ENCODE measurements at places on chromosomes 2 and 18.
A peak's percentile ranks its signal among the peaks of the same experiment; 100 is the strongest.

- DNase-seq, result no peak
These were observed 30.9 kb upstream of the IL37 start for GRCh38 chr2:112880091-112880531.

GRCh38 chr18:69936191-69936558 lies 11.5 kb downstream of the CD226 start:
- DNase-seq, result no peak

DNA sequence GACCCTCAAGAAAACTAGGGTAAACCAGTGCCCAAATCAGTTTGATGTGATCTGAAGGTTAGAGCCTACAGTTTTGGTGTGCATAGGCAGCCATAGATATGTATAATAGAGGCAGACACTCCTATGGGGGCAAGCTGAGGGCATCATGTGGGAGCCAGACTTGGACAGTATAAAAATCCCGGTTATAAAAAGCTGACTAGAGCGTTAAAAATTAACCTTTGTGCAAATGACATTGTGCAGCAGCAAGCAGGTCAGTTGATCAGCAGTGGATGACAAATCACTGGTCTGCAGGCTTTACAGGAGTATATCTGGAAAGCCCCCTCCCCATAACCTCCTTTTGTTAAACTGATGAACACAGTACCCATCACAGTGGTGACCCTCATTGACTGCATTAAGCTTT lies 107.8 kb downstream of the CTNNA2 start:
- no peak for DNase-seq

DNA sequence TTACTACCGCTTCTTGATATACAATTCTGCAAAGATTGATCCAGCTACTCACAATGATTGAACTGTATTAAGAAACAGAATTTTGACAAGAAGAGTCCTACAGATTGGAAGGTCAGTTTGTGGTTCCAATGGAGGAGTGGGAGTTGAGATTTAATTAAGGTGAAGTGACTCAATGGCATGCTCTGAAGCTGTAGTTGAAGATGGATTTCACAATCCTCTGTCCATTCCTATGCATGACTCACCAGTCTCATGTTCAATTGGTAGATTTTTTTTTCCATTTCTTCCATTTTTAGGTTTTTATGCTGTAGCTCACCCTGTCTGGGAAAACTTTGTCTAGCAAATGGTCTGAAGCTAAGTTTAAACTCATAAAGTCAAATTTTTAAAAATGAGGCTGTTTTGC lies 83.3 kb downstream of the DPP4 start:
- DNase-seq, result no peak

DNA sequence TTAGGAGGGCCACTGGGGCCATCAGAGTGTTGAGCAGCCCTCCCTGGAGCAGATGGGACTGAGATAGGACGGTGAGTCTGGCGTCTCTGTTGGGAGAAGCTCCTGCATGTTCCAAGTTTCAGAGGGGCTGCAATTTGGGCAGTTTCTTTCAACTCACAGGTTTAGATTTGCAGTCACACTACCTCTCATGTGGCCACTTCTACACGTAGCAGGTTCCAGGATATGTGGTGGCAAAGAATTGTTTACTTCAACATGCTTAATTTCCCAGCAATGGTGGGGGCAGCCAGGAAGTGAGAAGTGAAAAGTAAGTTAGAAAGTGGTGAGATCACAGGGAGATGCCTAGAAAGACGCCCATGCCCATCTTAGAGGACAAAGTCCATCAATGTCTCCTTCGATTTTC lies 9.3 kb downstream of the NCK2 start:
- no peak for DNase-seq

- DNase-seq, result no peak
These were observed 2.9 kb downstream of the RNF149 start for GRCh38 chr2:101305492-101306078.

- no peak for DNase-seq
These were observed 80.3 kb downstream of the MBOAT2 start for GRCh38 chr2:8923183-8923582.

- no peak for DNase-seq
These were observed 75.0 kb upstream of the RBM44 start for GRCh38 chr2:237723602-237724001.

DNA sequence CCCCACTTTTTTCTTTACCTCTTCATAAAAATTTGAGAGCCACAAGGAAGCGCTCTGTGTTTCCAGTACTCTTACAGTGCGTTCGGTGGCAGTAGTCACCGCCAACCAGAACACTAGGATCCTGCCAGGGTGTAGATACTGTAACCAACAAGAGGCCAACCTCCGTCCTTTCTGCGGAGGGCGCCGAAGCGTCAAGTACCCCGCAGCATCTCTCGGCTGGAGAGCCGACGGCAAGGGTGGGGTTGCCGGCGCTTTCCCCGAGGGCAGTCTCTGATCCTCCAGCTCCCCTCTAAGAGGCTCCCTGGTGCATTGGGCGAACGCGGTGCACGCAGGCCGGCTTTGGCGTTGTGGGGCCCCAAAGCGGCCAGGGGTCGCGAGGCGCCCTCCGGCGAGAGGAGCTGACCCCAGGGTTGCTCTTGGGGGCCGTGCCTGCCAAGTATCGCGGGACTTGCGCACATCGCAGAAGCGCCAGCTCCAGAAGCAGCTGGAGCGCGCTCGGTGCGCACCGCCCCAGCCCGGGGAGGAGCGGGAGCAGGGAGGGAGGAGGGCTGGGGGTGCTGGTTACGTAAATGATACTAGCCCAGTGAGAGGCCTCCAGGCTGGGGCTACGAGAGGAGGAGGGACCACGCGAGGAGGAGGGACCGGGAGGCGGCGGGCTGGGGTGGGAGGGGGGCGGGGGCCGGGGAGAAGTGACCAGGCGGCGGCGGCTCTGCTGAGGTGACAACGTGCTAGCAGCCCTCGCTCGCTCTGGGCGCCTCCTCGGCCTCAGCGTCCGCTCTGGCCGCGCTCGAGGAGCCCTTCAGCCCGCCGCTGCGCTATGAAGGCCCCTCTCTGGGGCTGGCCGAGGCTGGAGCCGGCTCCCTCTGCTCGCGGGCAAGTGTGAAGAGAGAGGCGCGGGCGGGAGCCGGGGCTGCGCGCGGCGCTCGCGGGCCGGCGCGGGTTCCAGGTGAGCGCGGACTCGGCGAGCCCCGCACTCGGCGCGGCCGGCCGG lies at the start of gene GALNT13:
Gene GALNT13 (plus strand): TSS at position 692 of the 991 bp plus-strand sequence.
- DNase-seq, result peak; percentile 87

DNA sequence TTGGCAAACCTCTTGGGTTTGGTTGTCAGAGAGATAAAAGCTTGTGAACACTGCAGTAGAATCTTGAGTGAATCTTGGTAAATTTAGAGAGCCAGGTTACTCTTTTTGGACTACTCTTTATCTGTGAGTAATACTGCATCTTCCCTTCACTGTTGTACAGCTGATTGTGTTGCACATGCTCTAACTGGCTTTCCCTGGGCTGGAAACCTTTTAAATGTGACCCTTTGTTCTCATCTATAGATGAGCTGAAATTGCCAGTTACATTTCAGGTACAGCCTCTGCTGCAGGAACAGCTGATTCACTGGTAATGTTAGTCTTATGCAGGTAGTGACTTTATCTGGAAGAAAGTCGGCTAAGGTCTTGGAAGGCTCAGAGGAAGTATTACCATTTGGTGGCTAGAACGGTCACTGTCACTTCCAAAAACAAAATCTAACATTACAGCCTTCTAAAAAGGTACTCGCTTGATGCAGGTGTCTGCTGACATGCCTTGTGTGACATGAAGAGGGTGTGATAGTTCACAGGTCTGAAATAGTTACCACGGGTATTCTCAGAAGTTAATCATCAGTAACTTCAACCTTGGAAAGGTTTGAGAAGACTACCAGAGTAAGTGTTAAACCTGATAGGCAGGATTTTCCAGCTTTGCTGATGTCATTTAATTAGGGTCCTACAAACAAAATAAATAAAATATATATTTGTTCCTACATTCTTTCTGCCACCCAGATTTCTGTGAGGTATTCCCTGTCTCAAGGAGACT lies 851.1 kb downstream of the SLC4A3 start:
- DNase-seq, result no peak

DNA sequence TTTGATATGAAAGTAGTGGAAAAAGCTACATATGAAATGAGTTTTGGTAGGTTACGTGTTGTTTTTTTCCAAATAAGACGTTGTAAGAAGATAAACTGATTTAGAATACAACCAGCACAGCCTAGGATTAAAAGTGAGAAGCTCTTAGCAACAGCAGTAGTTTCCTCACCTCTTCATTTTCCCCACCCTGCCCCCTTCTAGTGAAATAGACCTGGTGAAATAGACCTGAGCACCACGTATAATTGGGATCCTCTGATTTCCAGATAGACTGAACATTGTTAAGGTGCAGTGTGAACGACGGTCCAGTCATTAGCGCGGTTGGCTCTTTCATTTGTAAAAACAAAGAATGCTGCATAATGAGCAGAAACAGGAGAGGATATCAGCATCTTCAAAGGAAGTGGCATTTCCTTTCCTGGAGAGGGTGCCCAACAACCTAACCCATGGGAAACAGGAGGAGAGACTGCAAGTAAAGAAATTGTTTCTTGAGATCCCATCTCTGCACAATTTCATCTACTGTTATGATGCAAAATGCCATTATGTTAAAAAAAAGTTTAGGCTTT lies 114.3 kb downstream of the FIGN start:
- no peak for DNase-seq

- DNase-seq, result no peak
These were observed 293.5 kb downstream of the ASXL3 start for GRCh38 chr18:33871363-33872025.

DNA sequence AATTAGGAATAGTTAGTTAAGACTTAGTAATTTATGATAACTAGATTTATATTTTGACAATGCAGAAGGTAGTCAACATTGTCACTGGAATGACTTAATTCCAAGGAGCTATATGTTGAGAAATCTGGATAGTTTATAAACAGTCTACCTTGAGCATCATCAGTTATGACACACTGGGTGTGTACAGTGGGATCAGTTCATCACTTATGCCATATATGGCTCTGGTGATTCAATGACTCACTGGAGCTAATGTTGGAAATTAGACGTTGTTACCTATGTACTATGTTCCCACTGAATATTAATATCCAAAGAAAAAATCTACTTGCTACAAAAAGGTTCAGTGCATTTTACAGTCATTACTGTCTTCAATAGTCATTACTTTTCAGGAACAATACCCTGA lies 34.0 kb upstream of the ITPRID2 start:
- no peak for DNase-seq

GRCh38 chr2:70514612-70515055 lies 39.0 kb downstream of the TGFA start:
- no peak for DNase-seq

- DNase-seq, result no peak
These were observed 183.5 kb downstream of the AGAP1 start for GRCh38 chr2:235677276-235677788.

GRCh38 chr2:148979919-148980277 lies 58.6 kb upstream of the LYPD6B start:
- no peak for DNase-seq

GRCh38 chr2:42756966-42757513 lies 6.9 kb downstream of the OXER1 start:
- DNase-seq, result no peak

GRCh38 chr18:22391407-22392345 lies 26.0 kb downstream of the CTAGE1 start:
- DNase-seq, result no peak

DNA sequence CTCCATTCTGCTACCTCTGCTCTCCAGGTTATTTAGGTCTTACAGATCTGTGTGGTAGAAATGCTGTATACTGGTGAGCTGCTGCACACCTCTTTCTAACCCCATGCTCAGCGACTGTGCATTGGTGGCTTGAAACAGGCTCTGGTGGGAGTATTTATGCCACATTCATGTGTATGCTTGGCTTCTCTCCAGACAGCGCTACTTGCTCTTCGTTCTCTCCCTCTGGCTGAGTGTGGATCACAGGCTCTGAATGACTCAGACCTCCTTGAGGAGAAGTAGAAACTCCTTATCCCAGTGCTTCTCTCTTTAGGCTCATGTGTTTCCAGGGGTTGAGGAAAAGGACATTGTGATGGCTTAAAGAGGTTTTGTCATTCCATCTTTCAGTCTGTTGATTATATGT lies 54.9 kb downstream of the FHOD3 start:
- DNase-seq, result peak; percentile 28

DNA sequence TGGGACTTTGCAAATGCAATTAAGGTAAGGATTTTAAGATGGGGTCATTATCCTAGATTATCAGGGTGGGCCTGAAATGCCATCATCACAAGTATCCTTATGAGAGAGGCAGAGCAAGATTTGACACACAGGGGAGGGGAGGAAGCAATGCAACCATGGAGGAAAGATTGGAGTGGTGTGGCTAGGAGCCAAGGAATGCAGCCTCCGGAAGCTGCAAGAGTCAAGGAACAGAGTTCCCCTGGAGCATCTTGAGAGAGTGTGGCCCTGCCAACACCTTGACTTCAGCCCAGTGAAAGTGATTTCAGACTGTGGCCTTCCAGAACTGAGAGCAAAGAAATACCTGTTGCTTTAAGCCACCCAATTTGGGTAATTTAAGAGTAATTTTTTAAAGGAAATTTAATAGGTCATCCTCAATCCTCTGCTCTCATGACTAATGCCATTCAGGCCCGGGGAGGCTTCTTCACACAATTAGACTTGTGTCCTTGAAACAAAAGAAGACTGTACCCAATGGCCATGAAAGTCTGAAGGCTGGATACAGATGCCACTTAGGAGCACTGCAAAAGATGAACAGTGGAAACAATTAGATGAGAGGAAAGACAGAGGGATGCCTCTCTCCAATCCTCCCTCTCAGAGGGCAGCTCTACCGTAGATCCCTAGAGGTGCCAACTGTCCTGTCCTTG lies 250.3 kb upstream of the ID2 start:
- no peak for DNase-seq

GRCh38 chr2:59308108-59308507 lies 1067.0 kb upstream of the FANCL start:
- no peak for DNase-seq

- DNase-seq, result no peak
These were observed 131.8 kb downstream of the MREG start for GRCh38 chr2:215881582-215881981.

GRCh38 chr18:5543036-5543680 lies 639 bp downstream of the EPB41L3 start:
- DNase-seq, result no peak

GRCh38 chr2:134181219-134181618 lies 72.7 kb upstream of the MGAT5 start:
- DNase-seq, result no peak

GRCh38 chr2:149360106-149360505 lies 29.7 kb downstream of the LYPD6 start:
- DNase-seq, result no peak

DNA sequence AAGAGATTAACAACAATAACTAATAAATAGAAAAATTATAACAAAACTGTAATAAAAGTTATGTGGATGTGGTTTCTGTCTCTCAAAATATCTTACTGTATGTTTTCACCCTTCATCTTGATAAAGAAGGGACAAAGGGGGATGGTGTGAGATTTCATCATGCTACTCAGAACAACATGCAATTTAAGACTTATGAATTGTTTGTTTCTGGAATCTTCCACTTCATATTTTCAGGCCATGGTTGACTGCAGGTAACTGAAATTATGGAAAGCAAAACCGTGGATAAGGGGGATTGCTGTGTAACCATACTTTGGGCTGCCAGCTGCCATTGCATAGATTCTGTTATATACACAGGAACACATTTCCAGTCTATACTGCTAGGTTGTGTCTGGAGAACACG lies 45.6 kb downstream of the NEB start:
- no peak for DNase-seq

- no peak for DNase-seq
These were observed 11.6 kb upstream of the NCK2 start for GRCh38 chr2:105732955-105733607.

- DNase-seq, result no peak
These were observed 5.7 kb downstream of the PTRHD1 start for GRCh38 chr2:24787532-24787931.

Measured in occipital lobe (tissue), 3 donors.